ENCODE measurements at places on chromosomes 13 and 19.
A peak's percentile ranks its signal among the peaks of the same experiment; 100 is the strongest.

- no peak for DNase-seq
Measured at GRCh38 chr13:109959903-109960302, 173.5 kb upstream of the IRS2 start.

DNA sequence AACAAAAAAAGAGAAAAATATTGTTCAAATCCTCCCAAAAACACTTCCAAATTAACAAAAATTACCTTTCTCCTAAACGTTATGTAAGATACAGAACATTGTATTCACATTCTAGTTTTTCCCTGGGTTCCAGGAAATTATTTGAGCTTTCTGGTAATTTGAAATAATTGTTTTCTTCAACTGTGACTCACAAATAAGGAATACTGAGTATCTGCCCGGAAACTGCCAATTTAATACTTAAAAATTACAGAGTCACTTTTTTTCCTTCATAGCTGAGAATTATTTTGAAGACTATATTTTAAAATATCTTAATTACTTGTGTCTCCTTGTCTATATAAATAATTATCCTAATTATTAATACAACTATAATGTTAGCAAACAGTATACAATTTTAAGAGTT lies 709.0 kb upstream of the ARGLU1 start:
- DNase-seq: no peak

DNA sequence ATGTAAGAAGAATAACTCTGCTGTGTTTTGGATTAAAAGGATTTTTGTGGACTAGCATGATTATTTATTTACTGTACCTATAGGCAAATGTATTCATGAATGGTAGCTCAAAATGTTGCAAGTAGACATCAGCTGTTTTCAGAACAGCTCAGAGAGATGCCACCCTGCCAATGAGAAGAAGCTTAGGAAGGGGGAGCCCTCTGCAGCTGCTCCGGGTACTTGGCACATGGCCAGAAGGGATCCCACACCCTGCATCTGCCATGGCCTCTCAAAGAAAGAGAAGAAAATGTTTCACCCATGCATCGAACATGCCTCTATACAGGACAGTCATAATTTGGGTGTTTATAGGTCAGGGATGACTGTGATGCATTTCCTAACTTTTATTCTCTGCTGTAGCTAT lies 30.5 kb upstream of the MBNL2 start:
- DNase-seq: no peak

DNA sequence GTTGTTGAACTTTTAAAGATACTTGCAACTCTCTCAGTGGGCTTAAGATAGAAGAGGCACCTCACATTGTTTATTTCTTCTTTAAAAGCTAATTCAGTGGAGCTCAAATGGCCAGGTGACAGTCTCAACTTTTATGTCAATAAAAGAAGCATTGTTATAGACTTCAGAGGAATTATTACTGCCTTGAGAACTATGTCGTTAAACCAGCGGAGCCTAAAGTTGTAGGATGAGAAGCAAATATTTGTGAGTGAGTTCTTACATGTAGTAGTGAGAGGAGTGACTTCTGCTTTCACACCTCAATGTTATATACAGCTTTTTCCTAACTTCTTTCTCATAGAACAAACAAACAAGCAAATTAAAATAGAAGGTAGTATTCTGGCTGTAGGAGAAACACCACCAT lies 31.2 kb upstream of the DGKH start:
- no peak for DNase-seq

GRCh38 chr13:79398915-79399314 lies 7.1 kb downstream of the RBM26 start:
- DNase-seq: no peak

DNA sequence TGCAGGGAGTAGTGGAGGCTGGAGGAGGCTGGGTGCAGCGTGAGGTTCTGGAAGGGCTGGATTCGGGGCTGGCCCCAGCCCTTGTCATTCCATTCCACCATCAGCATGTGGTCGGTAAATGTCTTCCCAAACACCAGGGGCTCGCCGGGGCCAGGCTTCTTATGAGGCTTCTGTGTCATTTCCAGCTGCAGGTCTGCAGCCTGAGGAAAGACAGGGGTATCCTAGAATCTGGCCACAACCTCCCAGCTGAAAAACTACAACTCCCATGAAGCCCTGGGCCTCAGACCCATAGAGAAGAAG lies 4.4 kb downstream of the BCAT2 start:
- DNase-seq: no peak

DNA sequence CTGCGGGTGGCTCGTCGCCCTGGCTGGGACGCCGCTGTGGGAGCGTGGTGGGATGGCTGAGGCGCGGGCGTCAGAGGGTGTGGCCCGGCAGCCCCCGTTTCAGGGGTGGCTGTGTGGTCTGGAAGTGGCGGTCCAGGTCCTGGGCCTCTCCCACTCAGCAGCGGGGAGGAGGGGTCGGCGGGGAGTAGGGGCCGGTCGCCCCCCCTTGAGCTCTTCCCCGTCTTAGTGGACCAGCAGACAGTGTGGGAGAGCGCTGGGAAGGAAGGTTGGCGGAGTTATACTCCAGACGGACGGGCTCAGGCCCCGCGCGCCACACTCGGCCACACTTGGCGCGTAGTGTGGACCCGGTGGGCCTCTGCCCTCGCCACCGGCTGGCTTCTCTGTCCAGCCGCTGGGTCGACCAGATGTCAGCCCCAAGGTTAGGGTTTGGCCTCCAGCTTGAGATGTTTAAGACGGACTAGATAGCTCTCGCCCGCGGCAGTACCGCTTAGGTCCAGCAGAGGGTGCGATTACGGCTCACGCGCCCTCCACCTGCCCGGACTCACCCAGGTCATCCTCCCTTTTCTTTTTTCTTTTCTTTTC lies 21.7 kb upstream of the ZNF429 start:
- peak; percentile 10 for DNase-seq

DNA sequence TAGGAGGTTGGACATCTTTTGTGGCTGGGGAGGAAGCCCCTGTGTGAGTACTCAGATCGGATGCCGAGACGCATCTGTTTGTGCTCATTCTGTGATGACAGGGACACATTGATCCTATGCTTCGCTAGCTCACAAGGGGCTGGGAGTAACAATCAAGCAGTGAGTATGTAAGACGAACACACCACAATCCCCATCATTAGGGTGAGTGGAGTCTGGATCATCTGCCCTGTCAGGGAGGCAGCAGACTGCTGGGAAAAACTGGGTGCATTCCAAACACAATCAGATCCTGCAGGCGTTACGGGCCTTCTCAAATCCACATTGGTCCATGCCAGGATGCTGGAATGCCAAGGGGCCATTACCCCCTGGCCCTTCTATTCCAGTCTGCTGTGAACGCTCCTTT lies 64.1 kb upstream of the TSHZ3 start:
- DNase-seq: no peak

- no peak for DNase-seq
Measured at GRCh38 chr19:7705387-7706187, 3.7 kb upstream of the FCER2 start.

GRCh38 chr13:80313668-80314256 lies 27.2 kb downstream of the SPRY2 start:
- no peak for DNase-seq

- no peak for DNase-seq
Measured at GRCh38 chr13:40983725-40984667, 35.1 kb downstream of the ELF1 start.

GRCh38 chr13:105329359-105329758 lies 1206.1 kb downstream of the EFNB2 start:
- DNase-seq: no peak
